ENCODE measurements at places on chromosomes 7 and 10.

DNA sequence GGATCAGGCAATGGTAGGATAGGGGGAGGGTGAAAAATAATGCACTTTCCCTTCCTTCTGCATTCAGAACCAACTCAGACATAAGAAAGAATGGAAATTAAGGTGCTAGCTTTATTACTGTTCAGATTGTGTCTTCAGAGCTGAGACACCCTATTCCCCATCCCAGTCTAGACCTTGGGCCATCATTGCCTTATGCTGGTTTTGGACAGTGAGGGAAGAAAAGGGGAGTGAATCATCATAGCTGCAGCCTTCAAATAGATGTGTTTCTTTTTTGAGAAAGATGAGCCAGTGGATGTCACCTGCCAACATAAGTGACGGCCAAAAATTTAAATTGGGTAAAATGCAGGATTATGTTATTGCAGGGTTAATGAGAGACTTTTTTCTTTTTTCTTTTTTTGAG is 27.0 kb upstream of the TOMM7 start:
- DNase-seq: no peak

DNA sequence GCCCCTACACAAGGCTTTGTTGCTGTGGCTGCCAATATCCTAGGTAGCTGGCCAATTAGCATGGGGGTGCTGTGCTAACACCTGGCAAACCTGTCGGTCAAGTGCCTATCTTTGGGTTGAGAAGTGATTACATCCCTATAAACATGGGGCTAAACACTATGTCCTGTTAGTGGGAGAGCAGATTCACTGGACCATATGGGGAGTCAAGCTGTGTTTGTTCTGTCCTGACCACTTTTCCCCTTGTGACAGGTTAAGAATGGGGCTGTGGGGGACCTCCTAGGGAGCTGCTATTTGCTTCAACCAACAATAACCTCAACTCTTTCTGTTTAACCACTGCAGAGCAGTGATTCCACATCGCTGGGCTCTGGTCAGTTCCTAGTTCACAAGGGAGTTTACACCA is 151.5 kb upstream of the AOAH start:
- no peak for DNase-seq

DNA sequence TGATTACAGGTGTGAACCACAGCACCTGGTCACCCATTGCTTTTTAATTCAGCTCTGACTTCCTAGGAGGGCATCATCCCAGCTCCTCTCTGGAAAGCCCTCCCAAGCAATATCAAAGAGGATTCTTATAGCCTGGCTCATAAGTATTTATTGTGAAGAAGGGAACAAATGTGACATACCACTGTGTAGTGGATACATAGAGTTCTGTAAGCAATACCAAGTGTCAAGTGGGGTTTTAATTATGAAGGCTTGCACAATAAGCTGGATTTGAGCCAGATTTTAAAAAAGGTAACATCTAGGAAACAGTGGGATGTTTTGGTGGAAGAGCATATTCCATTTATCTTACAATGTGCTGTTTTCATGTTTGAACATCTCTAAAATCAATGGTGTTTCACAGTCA is 19.0 kb upstream of the PRTFDC1 start:
- no peak for DNase-seq

DNA sequence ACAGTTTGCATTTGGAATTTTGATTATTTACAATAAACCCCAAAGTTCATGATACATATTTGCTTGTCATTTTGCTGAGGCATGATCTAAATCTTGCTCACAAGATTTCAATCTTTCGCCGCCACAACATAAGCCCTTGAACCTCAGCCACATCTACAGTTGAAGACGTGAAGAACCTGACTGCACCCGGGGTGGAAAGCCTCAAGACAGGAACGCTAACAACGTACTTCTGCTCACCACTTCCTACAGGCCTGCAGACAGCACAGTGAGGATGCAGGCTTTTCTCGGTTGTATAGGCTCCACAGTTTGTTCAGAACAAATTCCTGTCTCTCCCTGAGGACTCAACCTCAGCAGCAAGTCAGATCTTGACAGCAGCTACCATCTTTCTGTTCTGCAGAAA is 393.8 kb upstream of the PRKCQ start:
- DNase-seq: peak; percentile 34

- no peak for DNase-seq
Measured at GRCh38 chr7:10106609-10107008, 867.1 kb upstream of the PHF14 start.

- no peak for DNase-seq
Measured at GRCh38 chr7:129698516-129699418, 87.2 kb downstream of the NRF1 start.

GRCh38 chr7:105890290-105890997 is 14.0 kb upstream of the ATXN7L1 start:
- DNase-seq: no peak

- DNase-seq: no peak
Measured at GRCh38 chr7:10708447-10708846, 265.2 kb upstream of the PHF14 start.

- DNase-seq: no peak
Measured at GRCh38 chr7:30864101-30864500, 47.6 kb upstream of the AQP1 start.

GRCh38 chr10:14659626-14660196 is 115.0 kb downstream of the FAM107B start:
- DNase-seq: peak; percentile 91

DNA sequence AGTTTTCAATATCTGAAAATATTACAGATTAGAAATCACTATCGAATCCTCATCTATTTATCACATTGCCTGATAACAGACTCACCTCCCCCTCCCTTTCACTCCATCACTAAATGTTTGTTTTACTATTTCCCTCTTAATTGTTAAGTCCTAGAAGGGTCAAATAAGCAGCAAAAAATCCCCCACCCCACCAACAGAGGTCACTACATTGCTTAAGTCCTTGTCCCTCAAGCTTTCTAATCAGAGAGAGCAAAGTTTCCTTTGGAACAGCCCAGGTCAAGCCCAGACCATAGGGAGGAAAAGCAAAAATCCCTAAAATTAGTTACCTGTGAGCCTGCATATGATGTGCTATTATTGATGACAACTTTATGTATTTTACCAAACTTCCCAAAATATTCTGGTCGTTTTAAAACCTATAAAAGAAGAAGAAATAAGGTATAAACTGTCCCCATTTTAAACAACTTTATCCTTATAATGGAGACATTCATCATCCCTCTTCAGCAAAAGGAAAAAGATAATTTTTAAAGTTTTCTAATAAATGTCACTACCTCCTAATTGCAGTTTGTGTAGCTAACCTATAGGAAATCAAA is 95.0 kb downstream of the CNOT4 start:
- DNase-seq: peak; percentile 56

- DNase-seq: peak; percentile 94
Measured at GRCh38 chr7:80883154-80884025, 35.5 kb downstream of the SEMA3C start.

DNA sequence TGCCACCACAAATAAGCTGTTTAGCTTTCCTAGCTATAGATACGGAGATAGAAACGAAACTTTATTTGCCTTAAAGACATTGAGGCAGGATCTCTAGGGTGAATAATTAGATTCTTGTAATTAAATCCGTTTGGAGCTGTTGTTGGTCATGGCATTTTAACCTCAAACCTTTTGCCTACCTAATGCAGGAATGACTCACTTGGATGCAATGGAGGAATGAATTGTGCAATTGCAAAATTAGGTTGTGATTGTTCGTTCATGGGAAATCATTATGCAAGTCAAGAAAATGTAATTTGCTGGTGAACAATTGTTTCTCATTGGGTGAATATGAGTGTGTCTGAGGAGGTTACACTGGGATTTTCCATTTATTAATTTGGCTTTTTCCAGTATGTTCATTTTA is 703.5 kb downstream of the GATA3 start:
- DNase-seq: no peak

GRCh38 chr10:13877154-13877909 is 290.6 kb downstream of the PRPF18 start:
- no peak for DNase-seq

- DNase-seq: no peak
Measured at GRCh38 chr10:6136215-6137201, 47.7 kb downstream of the RBM17 start.

GRCh38 chr10:43665054-43665453 is 16.4 kb upstream of the ZNF32 start:
- no peak for DNase-seq

DNA sequence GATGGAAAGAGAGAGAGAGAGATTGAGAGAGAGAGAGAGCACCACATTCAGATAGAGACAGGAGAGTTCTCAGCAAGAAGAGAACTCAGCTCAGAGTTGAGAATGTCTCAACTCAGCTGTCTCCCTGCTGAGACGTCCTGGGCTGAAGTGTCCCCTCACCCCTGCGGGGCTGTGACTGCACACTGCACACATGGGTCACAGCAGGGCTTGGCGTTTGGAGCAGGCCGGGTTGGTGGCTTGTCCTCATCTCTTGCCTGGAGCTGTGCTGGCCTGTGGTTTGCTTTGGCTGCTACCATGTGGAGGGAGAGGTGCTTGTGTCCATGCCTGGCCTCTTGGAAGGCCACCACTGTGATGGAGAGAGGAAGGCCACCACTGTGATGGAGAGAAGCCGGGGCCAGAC is 167.9 kb downstream of the RNF216 start:
- no peak for DNase-seq

DNA sequence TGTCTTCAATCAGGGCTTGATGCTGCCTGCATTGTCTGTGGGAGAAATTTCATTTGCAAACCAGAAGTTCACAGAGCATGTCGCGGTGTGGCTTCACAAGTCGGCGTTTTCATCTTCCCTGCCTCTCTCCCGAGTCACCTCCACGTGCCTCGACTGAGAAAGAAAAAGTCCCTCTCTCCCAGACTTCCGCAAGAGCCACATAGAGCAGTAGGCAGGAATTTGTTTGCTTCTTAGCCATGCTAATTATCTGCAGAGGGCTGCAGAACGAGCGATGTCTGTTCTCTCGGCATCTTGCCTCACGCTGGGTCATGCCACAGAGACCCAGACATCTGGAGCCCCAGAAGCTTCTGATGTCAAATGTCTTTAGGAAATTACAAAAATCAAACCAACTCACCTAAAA is 272.2 kb downstream of the TCF7L2 start:
- DNase-seq: no peak

GRCh38 chr10:9875353-9875752 is 1142.3 kb upstream of the CELF2 start:
- no peak for DNase-seq

- no peak for DNase-seq
Measured at GRCh38 chr7:44231088-44231487, 30.3 kb downstream of the YKT6 start.

GRCh38 chr7:40057292-40057691 is 77.1 kb downstream of the MPLKIP start:
- DNase-seq: no peak

GRCh38 chr10:121694327-121694965 is 96.2 kb upstream of the FGFR2 start:
- no peak for DNase-seq

DNA sequence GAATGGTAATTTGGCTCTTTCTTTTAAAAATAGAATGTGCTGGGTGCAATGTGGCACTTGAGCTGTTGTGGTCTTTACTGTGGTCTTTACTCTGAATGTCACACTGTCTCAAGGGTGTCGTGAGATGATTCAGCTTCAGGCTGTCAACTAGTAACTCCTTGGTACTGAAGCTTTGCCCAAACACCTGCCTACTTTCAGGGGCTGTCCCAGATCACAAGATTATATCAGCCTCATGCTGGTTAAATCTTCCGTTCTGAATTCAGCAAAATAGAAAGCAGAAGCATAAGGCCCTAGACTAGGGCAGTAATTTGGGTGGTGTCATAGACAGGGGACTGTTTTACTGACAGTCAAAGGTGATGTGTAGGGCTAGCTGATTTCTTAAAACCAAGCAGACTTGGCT is 110.9 kb downstream of the BAMBI start:
- DNase-seq: no peak

DNA sequence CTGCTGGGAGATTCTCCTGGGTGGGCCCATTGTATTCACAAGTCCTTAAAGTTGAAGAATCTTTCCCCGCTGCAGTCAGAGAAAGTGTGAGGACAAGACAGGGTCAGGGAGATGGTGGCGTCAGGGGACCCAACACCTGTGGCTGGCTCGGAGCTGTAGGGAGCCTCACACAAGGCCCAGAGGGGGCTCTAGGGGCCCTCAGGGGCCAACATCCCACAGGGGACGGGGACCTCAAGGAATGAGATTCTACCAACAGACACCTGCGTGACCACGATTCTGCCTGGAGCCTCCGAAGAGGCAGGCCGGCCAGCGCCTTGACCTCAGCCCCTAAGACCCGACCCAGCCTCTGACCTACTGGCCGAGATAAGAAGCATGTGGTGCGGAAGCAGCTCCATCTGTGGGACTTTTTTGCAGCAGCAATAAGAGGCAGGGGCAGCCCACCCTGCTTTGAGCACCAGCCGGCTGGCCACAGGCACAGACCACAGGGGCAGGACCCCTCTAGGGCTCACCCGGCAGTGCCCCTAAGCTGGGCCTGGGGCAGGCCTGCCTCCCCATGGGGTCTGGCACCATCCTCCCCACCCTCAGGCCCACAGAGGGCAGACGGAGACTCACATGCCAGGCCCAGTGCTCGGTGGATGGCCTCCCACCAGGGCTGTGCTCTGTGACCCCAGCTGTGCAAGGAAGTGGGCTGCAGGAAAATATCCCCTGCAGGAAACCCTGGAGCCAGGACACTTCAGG is 13.2 kb downstream of the RASGEF1A start:
- DNase-seq: no peak

- no peak for DNase-seq
Measured at GRCh38 chr7:85638394-85638793, 451.5 kb upstream of the SEMA3D start.

- no peak for DNase-seq
Measured at GRCh38 chr10:33414841-33415240, 80.4 kb upstream of the NRP1 start.

DNA sequence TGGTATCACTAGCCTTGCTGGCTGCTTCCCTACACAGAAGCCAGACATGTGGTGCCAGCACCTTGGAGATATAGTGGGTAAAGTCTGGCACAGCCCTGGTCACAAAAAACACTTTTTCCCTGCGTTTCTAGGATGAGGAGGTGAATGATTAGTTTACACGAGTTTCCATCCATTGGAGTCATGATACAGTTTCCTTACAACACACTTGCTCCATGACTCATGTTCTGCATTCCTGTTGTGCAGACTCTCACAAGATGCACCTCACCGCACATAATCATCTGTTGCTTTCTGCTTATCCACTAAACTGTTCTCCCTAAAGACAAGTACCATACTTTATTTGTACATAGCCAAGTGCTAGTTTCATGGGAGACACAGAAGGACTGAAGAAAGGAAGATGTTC is 747.1 kb upstream of the GALNT17 start:
- DNase-seq: no peak

GRCh38 chr7:39042670-39043069 is 65.0 kb downstream of the POU6F2 start:
- DNase-seq: no peak

All from inflammatory macrophage (primary cell).